Epithelial cell of alveolus of lung (primary cell): ENCODE measurements at places on chromosomes 3 and 15. TPM values are rescaled to one million over a fixed set of nuclear protein-coding genes. Genes with fewer than 3 reads are reported as not detected.

The PLCH1 gene
- total RNA-seq = under 0.01 and 0.08 TPM in 2 replicates

The ROPN1 gene
- not detected in 2 replicates for total RNA-seq

The ROBO2 gene
- total RNA-seq = 3.6 and 9.6 TPM in 2 replicates

The TARS3 gene
- 4.9 and 13.8 TPM in 2 replicates for total RNA-seq

The TMEM266 gene
- 0.39 TPM in 1 of 2 replicates, not detected in the other for total RNA-seq

The TTLL13 gene
- 0.08 TPM in 1 of 2 replicates, not detected in the other for total RNA-seq

The OSBPL10 gene
- total RNA-seq = 11.4 and 17.2 TPM in 2 replicates

The ANKRD63 gene
- total RNA-seq = not detected in 2 replicates

The SKIL gene
- total RNA-seq = 41.1 and 57.4 TPM in 2 replicates

The ADAMTS9 gene
- 2.7 and 34.4 TPM in 2 replicates for total RNA-seq

The MESP2 gene
- total RNA-seq = 1.0 and 2.0 TPM in 2 replicates

The PP2D1 gene
- not detected in 2 replicates for total RNA-seq

The GOLGA8T gene
- total RNA-seq = not detected in 2 replicates

The NCEH1 gene
- total RNA-seq = 3.9 and 9.7 TPM in 2 replicates

The OXTR gene
- total RNA-seq = 0.72 and 4.3 TPM in 2 replicates

The CD80 gene
- total RNA-seq = not detected in 2 replicates

The MUC4 gene
- total RNA-seq = 0.39 TPM in 1 of 2 replicates, not detected in the other

The LMOD3 gene
- 0.08 TPM in 1 of 2 replicates, not detected in the other for total RNA-seq

The TIMP4 gene
- total RNA-seq = 4.9 and 15.6 TPM in 2 replicates

The CPN2 gene
- total RNA-seq = not detected in 2 replicates

The SPINK8 gene
- total RNA-seq = not detected in 2 replicates

The ACKR2 gene
- total RNA-seq = 0.91 and 1.1 TPM in 2 replicates

The CACNA2D3 gene
- total RNA-seq = 3.0 TPM in 1 of 2 replicates, not detected in the other

The GABRR3 gene
- total RNA-seq = not detected in 2 replicates

The PLSCR2 gene
- total RNA-seq = 0.72 TPM in 1 of 2 replicates, not detected in the other

The PLA2G4E gene
- not detected in 2 replicates for total RNA-seq

The CYP8B1 gene
- not detected in 2 replicates for total RNA-seq

The COPS2 gene
- 39.6 and 85.9 TPM in 2 replicates for total RNA-seq
